ENCODE measurements at places on chromosomes 7 and 10. TPM values are rescaled to one million over a fixed set of nuclear protein-coding genes. Genes with fewer than 3 reads are reported as not detected.

DNA sequence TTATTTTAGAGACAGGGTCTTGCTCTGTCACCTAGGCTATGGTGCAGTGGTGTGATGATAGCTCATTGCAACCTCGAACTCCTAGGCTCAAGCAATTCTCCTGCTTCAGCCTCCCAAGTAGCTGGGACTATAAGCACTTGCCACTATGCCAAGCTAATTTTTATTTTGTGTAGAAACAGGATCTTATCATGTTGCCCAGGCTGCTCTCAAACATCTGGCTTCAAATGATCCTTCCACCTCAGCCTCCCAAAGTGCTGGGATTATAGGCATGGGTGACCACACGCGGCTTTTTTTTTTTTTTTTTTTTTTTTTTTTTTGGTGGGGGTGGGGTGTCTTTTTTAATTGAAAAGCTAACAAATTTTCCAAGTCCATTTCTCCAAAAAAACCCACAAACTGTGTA lies 18.4 kb downstream of the HPS6 start:
- DNase-seq: no peak

The CACNA2D1 gene
- 33.5 TPM for total RNA-seq

DNA sequence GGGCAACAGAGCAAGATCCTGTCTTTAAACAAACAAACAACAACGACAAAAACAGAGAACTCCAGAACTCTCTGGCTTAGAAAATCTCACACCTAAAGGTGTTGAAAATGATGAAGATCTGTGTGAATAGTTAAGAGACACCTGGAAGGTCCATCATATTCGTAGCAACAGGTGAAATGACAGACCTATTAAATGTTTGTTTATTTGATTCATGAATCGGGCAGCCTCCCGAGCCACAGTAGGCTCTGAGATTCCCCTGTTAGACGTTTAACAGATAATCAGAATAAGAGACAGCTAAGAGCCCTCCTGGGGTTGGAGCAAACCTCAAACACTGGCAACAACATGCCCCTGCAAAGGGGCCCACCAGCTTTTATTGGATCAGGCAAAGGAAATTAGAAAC lies 103.7 kb downstream of the LCOR start:
- no peak for DNase-seq

DNA sequence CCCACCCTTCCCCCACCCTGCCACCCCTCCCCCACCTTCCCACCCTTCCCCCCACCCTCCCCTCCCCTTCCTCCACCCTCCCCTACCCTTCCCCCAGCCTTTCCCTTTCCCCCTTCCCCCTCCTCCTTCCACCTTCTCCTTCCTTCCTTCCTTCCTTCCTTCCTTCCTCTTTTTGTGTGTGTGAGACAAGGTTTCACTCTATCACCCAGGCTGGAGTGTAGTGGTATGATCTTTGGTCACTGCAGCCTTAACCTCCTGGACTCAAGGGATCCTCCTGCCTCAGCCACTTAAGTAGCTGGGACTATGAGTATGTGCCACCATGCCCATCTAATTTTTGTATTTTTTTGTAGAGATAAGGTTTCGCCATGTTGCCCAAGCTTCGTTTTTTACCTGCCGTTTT lies 35.2 kb downstream of the CYP17A1 start:
- DNase-seq: no peak

DNA sequence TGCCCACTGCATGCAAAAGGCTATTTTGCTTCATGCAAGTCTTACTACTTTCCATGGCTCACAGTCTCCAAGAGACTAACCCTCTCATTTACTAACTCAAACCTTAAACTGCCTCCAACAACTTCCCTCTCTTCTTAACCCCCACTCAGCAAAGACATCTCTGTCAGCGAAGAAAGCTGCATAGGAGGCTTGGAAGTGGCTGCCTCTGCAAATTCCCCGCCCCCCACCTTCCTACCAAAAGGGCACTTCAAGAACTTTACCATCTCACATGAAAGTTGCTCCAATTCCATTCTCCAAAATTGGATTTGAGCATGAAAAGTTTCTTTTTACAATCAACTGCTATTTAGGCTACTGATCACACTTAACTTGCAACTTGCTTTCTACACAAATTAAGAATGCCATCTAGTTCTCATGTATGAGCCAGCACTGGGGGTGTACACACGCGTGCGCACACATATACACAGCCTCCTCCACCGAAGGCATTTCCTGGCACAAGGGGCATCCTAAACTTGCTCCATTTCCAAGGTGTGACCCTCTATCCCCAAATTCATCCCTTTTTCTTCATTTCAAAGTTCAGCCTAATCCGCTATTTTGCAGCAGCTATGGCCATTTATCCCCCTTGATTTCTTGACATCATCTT lies 1.8 kb downstream of the CCDC6 start:
- DNase-seq: no peak
